SJSA1 (cell line): ENCODE measurements at places on chromosomes 12 and 14.

DNA sequence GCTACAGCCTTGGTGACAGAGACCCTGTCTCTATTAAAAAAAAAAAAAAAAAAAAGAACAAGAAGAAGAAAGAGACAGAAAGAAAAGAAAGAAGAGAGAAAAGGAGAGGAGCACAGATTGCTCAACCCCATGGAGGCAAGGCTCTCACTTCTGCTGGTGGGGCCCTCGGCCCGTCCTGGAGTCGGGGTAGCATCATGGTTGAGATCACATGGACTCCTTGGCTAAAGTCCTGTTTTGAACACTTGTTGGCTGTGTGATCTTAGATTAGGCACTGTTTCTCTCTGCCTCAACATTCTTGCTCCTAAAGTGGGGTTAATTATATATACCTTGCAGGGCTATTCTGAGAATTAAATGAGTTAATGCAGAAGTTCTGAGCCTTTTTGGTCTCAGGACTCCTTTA is 207.7 kb downstream of the CACNA1C start:
- DNase-seq: no peak

DNA sequence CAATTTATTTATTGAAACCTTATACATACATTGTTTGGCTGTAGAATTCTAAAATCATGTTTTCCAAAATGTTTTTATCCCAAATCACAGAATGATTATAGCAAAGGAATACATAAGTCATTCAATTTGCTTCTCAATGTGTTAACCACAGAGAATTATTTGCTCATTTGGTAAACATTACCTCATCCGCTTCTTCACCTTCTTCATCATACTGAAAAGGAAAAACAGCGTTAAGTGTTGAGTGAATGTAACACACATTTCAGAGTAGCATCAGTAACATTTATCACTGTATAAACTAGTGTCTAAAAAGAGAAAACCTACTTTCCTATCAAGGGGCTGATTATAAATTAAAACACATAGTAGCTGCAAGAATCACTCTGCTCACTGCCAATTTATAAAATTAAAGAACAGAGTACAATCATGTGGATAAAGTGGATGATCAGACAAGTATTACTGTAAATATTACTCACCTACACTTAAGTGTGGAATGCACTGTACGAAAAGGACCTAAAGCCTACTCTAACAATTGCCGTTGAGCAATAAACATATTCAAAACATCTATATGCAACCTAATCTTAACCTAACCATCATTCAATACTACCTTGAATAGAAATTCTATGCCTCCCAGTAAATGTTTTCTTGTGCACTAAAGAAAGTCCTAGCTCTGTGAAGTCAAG is 18.1 kb upstream of the PHLDA1 start:
- DNase-seq: no peak

- DNase-seq: no peak
Measured at GRCh38 chr12:128267651-128268378, 845 bp downstream of the TMEM132C start.

- DNase-seq: peak; percentile 72
Measured at GRCh38 chr12:65306366-65307168, 28.1 kb downstream of the MSRB3 start.

- DNase-seq: no peak
Measured at GRCh38 chr14:87108726-87109125, 884.3 kb downstream of the GALC start.

GRCh38 chr12:53299454-53300180 is at the start of gene MYG1:
MYG1 (plus strand) TSS chr12:53299695; CDS start chr12:53299738, 43 bp downstream.
- peak; percentile 83 for DNase-seq

GRCh38 chr12:107349008-107349747 is 255.8 kb upstream of the CRY1 start:
- DNase-seq: peak; percentile 23

DNA sequence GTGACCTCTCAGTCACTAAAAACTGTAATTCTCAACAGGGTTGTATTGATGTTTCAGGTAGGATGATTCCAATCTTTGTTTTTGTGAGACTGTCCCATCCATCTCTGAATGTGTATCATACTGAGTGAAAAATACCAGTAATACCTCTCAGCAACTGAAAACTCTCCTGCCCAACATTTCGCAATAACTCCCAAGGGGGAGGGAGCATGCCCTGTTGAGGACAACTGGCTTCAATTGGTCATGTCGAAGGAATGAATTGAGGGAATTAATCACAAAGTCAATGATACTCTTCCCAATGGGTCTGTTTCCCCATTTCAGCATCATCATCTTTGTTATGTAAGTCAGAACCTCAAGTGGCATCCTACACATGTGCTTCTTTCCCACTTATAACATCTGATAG is 102.4 kb upstream of the E2F7 start:
- no peak for DNase-seq
